ENCODE measurements at places on chromosomes 16 and 17.

- no peak for DNase-seq
These were observed at the start of gene TEKT3 for GRCh38 chr17:15341385-15341849. TEKT3 (minus strand) TSS chr17:15341597; CDS start chr17:15331585, 10,012 bp downstream.

- no peak for DNase-seq
These were observed 1729.1 kb downstream of the TP53TG3F start for GRCh38 chr16:35188288-35189155.

GRCh38 chr17:5698959-5699358 lies 114.7 kb upstream of the NLRP1 start:
- DNase-seq: no peak

DNA sequence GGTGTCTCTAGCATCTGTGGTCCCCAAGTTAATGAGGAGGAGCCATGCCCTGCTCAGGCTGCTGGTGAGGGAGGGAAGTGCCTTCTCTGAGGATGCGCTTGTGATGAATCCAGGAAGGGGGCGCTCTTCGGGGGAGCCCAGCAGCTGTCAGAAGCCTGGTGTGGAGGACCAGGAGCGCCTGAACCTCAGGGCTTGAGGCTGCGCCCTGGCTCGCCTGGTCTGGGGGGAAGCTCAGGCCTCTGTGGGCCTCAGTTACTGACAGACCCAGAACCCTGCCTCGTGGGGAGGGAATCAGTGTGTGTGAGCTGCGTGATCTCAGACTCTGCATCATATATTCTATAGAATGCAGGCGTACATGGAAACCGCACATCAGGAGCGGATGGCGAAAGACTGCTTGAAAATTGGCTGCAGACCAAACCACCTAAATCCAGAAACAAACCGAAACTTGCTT lies 126.1 kb downstream of the SEC14L1 start:
- no peak for DNase-seq

DNA sequence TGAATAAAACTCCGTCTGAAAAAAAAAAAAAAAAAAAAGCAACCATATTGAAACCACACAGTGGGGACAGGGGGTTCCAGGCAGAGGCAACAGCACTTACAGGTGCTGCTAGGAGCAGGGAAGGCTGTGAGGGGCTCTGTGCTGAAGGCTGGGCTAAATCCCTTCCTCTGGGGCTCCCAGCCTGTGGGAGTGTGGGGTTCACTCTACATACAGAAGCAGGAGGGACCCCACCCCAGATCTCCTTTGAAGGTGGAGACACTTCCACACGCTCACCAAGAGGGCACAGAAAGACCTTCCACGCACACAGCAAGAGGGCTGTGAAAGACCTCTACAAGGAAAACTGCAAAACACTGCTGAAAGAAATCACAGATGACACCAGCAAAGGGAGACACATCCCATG lies 53.9 kb downstream of the USP22 start:
- no peak for DNase-seq

DNA sequence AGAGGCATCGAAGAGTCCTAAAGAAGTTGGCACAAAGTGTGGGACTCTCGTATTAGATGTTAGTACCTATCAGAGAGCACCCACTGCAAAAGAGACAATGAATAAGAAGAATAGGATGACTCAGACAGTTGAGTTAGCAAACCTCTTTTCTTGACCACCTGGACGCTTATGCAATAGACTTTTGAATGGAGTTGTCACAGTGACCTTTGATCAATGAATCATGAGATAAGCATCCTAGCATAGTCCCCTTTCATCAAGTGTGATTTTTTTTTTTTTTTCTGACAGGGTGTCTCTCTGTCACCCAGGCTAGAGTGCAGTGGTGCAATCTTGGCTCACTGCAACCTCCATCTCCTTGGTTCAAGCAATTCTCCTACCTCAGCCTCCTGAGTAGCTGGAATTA lies 1417.9 kb upstream of the GOT2 start:
- DNase-seq: no peak

- DNase-seq: no peak
These were observed 63.4 kb downstream of the KLHDC4 start for GRCh38 chr16:87702325-87702811.

- no peak for DNase-seq
These were observed 29.2 kb downstream of the TRPV3 start for GRCh38 chr17:3528403-3528851.

DNA sequence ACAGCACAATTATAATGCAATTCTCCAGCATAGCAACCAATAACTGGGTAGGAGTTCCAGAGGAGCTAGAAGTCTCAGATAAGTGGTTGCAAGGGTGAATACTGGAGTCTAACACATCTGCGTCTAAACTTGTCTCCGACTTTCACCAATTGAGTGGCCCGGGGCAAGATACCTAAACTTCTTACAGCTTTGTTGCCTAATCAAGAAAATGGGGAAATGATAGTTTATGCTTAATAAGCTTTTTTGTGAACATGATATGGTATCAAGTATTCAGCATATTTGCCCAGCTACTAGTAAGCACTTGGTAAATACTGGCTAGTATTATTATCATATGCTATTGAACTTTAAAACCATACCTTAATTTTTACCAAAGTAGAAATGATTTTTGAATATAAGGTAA lies 183.5 kb downstream of the KCNJ2 start:
- no peak for DNase-seq

DNA sequence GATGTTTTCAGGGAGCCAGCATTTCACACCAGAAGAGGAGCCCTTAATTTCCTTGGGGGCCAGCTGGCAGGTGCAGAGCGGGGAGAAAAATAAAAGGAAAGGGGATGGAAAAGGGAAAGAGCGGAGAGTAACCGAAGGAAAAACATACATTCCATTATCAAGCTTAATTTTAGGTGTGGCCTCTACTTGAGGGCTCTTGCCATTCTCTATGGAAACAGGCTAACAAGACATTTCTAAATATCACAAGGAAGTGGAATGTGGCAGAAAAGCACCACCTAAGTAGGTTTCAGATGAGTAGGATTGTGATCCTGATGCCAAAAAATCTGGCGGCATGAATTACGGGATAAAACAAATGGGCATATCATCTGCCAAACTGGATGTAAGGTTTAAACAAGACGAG lies 970 bp upstream of the DYNC1LI2 start:
- DNase-seq: no peak

DNA sequence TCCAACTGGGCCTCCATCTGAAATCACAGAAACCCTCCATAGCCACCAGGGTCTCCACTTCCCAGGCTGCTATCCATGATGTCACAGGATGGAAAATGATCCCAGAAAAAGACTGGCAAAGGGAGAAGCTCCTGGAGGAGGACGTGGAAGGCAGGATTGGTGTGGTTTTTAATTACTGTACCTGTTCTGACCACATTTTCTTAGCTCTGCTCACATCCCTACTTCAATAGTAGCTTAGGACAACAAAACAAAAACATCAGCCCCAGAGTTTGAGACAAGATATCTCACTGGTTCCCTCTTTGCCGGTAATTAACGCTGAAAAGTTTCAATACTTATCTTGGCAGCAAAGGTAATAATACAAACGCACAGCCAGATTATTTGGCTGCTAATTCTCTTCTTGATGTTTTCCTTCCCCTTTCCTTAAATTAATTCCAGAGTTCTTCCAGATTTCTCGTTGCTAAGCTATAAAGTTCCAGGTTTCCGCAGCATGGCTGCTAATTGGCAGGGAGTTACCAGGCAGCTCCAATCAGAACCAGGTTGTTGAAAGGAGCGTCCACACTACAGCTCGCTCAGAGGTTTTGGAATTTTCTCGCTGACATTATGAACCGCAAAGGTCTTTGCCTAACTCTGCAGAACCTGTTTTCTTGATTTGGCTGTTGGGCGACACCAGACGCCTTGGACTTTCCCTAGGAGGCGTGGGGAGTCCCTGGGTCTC lies 263.4 kb downstream of the MRTFB start:
- DNase-seq: no peak

GRCh38 chr17:33902901-33903449 lies 352.1 kb upstream of the CCL2 start:
- DNase-seq: no peak

DNA sequence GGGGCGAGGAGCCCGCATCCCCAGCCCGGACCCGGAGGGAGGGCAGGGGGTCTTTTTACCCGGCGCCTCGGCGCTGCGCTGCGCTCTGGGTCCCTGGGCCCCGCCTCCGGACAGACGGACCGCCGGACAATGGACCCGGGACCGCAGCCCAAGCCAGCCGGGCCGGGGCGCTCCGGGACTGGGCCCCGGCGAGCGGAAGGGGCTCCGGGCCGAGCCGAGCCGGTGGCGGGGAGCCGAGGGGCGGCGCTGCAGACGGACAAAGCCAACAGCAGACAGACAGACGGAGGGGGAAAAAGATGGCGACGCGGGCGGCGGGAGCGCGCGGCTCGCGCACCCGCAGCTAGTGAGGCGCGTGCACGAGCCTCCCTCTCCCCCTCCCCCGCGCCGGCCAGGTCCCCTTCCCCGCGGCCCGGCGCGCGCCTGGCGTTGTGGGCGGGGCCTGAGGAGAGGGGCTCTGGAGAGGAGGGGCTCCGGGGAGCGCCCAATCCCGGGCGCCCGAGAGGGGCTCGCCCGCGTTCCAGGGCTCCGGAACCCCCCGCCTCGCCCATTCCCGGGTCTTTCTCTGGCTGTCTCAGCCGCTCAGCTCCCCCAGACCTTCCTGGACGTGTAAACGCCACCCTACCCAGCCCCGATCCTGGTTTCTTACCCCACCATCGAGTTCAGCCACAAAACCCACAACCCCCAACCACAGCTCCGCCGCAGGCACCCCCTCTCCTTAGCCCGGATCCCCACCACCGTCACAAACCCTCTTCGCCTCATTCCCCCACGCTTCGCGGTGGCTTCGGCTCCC lies at the start of gene ZNF821:
ZNF821 (minus strand) TSS at position 334 of the 790 bp plus-strand sequence. CDS start 4,236 bp downstream, outside the sequence.
- peak; percentile 64 for DNase-seq

- DNase-seq: no peak
These were observed 1.9 kb downstream of the TSEN54 start for GRCh38 chr17:75518201-75518600.

GRCh38 chr16:75238132-75238852 lies 13.1 kb downstream of the BCAR1 start:
- DNase-seq: no peak

- DNase-seq: peak; percentile 17
These were observed 57.5 kb downstream of the CYB5B start for GRCh38 chr16:69481901-69482341.

- no peak for DNase-seq
These were observed 295.8 kb downstream of the ZFHX3 start for GRCh38 chr16:72752004-72752695.

DNA sequence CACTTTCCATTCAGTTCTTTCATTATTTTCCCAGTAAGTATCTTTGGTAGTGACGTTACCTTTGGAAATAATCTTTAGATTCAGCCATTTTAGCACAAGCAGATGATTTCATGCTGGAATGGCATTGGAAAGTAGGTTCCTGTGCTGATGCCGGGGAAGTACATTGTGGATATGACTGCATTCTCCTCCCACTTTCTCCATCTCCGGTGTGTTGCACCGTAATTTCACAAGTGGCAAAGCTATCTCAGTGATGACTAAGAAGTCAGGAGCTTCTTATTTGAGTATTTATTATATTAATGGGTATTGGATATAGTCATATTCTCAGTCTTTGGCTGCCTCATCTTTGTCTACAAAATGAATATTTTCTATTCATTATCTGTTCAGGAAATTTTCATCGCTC lies 69.8 kb downstream of the MRTFB start:
- DNase-seq: no peak

- DNase-seq: peak; percentile 92
These were observed at the start of gene PIGS for GRCh38 chr17:28571361-28572122. PIGS (minus strand) TSS chr17:28571524; CDS start chr17:28571496, 28 bp downstream.

- no peak for DNase-seq
These were observed 162.7 kb downstream of the CCT6B start for GRCh38 chr17:34798581-34798980.

DNA sequence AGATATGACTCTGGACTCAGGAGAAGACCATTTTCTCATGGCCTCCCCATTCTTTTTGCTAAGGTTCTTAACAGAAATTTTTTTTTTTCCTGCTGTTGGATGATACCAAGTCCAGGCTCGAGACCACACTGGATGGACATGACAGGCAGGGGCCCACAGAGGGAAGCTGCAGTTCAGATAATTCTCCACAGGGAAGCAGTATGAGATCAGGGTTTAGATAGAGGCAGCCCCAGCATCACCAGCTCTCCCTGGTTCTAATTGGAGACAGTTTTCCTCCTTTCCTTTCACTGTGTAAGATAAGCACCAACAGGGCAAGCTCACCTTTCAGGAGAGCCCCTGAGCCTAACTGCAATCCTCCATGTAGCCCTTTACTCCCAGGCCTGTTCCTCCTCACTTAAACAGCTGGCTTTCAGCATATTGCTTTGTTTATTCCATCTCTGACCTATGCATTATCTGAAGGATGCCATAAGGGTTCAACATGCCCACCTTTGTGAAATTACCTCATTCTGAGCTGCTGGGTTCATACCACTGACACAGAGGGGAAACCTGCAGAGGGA lies 108.1 kb downstream of the SNX11 start:
- DNase-seq: peak; percentile 17

GRCh38 chr17:66698270-66698669 lies 136.6 kb upstream of the CACNG5 start:
- no peak for DNase-seq

DNA sequence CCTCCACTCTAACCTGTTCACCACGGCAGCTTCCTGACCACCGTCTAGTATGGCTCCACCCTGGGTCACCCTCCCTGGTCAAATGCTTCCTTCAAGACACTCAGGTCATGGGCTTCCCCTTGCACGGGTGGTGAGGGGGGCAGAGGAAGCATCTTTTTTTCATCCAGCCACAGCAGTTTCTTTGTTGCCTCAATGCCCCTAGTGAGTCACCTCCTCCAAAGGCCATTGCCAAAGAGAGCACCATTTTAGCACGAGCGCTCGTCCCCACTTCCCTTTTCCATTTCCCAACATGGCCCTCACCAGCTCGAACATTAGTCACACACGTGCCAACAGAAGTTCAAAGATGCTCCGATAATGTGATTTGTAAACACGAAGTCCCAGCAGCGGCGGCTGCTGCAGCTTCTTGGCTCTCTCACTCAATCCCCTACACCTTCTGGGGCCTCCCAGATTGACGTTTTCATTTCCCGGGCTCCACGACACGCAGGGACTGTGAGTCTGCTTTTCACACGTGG lies 134.6 kb downstream of the GAS7 start:
- DNase-seq: no peak

- DNase-seq: no peak
These were observed 37.4 kb upstream of the GNA13 start for GRCh38 chr17:65093930-65094329.

- no peak for DNase-seq
These were observed 43.0 kb upstream of the ZNF629 start for GRCh38 chr16:30830072-30830417.

DNA sequence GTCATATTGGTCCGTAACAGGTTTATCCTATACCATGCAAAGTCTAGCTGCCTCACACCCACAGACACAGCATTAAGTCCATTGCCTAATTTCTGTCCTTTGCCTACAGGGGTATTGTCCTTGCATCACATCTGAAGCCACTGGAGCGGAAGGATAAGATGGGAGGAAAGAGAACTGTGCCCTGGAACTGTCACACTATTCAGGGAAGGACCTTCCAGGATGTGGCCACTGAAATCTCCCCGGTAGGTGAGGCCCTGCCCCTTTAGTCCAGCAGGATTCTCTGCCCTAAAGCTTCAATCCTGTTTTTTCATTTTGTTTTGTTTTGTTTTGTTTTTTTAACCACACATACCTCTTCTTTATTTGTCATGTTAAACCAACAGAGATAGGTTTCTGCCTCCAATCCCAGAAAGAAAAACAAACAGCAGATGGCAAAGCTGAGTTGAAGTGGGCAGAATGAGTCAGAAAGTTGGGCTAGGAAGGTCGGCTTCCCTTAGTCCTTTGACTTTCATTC lies 2.2 kb upstream of the EFTUD2 start:
- no peak for DNase-seq

Data from NCI-H2107 (cell line).